ENCODE measurements at places on chromosomes 16 and 17. TPM values are rescaled to one million over a fixed set of nuclear protein-coding genes. Genes with fewer than 3 reads are reported as not detected.

Gene TP53TG3B
- total RNA-seq: 1.2 TPM

Gene ZDHHC1
- 20.3 TPM for total RNA-seq

Gene CD300H
- total RNA-seq: 1.5 TPM

Gene CCL1
- total RNA-seq: not detected

Gene RGS11
- 5.9 TPM for total RNA-seq

Gene ALOX12
- not detected for total RNA-seq

Gene CCDC92B
- total RNA-seq: not detected

Gene KRTAP2-3
- total RNA-seq: not detected

Gene MFAP4
- total RNA-seq: 186 TPM

Gene SLC7A6
- 284 TPM for total RNA-seq

Gene SLFN13
- 3.7 TPM for total RNA-seq

Gene TPSG1
- total RNA-seq: 1.8 TPM

Gene SOST
- not detected for total RNA-seq

Gene CA5A
- total RNA-seq: not detected

Gene PKD1
- total RNA-seq: 107 TPM

Gene APOH
- total RNA-seq: not detected

Gene HOXB7
- total RNA-seq: 1.5 TPM

Gene PRSS33
- total RNA-seq: not detected

Gene SCNN1G
- 2.0 TPM for total RNA-seq

Gene SDR42E2
- total RNA-seq: not detected

Gene RDM1
- total RNA-seq: not detected

Gene ABCA8
- 47.5 TPM for total RNA-seq

Gene NUP85
- total RNA-seq: 37.1 TPM

Gene TBC1D3I
- 0.64 TPM for total RNA-seq

Gene SEPTIN1
- 1.3 TPM for total RNA-seq

Gene IL17C
- total RNA-seq: not detected

Gene EPOP
- total RNA-seq: 2.0 TPM

Gene CA7
- total RNA-seq: not detected

Gene ICAM2
- 26.1 TPM for total RNA-seq

Gene SNF8
- 83.4 TPM for total RNA-seq

Gene TMEM238L
- total RNA-seq: not detected

Gene OR2C1
- total RNA-seq: 0.29 TPM

Gene PRSS36
- 2.0 TPM for total RNA-seq
